ENCODE measurements at places on chromosomes 3 and 15.

DNA sequence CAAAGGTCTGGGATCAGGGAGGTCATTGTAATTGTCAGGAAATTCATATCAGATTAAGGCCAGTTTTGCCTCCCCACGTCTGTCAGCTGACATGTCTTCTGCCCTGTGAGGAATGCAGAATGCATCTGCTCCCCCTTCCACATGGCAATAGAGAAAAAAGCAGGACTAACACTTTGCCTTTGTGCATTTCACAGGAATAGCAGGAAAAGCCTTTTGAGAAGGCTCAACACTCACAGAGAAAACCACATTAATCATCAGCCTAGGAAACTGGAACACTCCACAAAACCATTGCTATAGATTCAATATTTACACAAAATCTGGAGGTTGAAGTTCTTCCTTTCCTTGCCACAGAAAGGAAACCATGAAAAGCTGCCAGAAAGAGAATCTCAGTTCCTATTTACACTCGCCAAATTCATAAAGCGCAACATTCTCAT lies 165.2 kb upstream of the HES1 start:
- no peak for DNase-seq

- DNase-seq, result no peak
Measured at GRCh38 chr3:180855364-180855763, 57.1 kb upstream of the FXR1 start.

DNA sequence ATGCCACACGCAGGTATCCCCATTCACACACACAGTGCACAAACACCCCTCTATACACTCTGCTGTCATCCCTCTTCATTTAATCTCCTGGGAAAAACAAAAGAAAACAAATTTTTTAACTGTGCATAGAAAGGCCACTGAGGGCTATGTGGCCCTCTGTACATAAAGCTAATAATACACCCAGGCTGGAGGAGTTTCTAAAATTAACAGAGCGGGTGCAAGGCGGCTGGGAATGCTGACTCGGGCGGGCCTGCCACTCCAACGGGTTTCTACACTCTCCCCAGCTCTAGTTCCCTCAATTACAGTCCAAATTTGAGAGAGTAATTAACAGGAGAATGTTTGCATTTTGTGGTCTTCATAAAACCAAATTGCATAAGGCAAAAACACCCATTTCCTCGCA lies 23.1 kb downstream of the HCN4 start:
- DNase-seq, result no peak

GRCh38 chr3:139287557-139287956 lies 56.3 kb upstream of the MRPS22 start:
- no peak for DNase-seq

GRCh38 chr3:131705099-131705498 lies 202.3 kb upstream of the MRPL3 start:
- no peak for DNase-seq

GRCh38 chr15:87349181-87349580 lies 907.4 kb downstream of the NTRK3 start:
- DNase-seq, result no peak

- DNase-seq, result peak; percentile 27
Measured at GRCh38 chr3:119579366-119580066, at the start of gene ADPRH. Gene ADPRH (plus strand): TSS chr3:119579492. CDS start chr3:119582170, 2,678 bp downstream.

DNA sequence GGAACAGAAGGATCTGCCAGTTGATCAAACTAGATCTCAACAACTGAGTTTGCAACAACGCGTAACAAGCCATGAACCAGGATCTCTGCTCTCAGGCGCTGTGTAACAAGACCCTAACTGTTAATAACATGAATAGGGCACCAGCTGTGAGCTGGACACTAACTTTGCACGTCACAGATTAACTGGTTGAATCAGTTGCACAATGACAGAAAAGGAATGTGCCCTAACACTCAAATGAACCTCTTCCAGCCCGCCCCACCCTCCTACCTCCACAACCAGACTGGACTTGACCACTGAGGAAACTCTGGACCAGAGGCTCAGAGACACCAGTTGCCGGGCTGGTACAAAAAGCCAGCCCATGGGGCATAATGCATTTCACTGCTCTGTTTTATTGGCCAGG lies 34.3 kb downstream of the MCF2L2 start:
- DNase-seq, result no peak

DNA sequence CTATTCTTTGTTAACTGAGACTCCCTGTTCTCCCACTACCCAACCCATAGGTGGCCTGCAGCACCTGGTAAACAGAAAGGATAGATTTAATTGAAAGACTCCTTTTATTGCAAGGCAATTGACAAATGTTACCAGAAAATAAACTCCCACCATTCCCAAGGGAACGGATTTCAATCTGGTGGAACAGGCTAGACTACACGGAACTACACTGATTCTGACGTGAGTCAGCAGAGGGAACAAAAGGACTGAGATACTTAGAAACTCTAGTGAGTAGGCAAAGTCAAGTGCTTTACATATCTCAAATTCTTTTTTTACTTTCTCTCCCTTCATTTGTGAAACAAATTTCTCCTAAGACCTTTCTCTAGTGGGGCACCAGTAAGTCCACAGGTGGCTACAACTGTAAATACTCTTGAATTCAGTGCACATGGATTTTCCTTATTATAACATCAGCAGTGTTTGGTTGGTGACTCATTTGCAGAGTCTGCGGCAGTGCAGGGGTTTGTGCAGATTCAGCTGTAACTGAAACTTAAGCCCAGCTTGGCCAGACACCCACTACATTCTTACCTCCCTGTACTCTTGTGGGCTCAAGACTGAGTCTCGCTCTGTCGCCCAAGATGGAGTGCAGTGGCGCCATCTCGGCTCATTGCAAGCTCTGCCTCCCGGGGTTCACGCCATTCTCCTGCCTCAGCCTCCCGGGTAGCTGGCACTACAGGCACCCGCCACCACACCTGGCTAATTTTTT lies 34.3 kb upstream of the PLSCR2 start:
- DNase-seq, result no peak

DNA sequence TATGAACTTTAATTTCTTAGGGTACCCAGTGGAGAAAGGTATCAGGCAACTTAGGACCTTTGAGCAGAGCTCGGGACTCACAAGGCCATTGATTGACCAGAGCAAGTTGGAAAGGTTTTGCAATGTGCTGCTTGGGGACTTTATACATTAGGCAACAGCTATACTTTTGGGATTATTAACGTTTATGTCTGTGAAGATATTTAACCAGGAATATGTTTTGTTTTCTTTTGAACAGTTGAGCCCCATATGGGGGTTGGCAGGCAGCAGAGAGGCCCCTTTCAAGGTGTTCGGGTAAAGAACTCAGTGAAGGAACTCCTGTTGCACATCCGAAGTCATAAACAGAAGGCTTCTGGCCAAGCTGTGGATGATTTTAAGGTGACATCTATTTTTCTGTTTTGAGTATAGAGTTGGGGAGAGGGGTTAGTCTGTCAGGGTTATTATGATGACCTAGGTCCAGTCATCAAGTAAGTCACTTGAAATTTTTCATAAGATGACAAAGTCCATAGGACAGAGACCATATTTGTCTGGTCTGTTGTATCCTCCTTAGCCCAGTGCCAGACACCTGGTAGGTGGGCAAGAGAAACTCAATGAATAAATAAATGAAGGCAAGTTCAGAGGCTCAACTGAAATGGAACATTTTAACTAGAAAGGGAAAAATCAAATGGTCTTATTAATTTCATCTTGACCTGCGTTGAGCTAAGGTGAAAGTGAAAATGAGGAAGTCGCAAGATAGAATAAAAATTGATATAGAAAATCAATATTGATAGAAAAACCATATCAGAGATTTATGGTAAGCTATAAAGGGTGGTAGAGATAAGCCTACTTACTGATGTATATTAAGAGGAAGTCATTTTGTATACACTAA lies 2.8 kb downstream of the NFKBIZ start:
- no peak for DNase-seq

Measured in omental fat pad (tissue), 4 donors.